ENCODE measurements at places on chromosomes 5 and 9.

- no peak for DNase-seq
Observed at GRCh38 chr5:668283-668995, 24.7 kb downstream of the TPPP start.

- no peak for DNase-seq
Observed at GRCh38 chr5:54655761-54656160, 138.2 kb downstream of the SNX18 start.

GRCh38 chr9:94798708-94799107 is 72.2 kb downstream of the AOPEP start:
- DNase-seq = no peak

DNA sequence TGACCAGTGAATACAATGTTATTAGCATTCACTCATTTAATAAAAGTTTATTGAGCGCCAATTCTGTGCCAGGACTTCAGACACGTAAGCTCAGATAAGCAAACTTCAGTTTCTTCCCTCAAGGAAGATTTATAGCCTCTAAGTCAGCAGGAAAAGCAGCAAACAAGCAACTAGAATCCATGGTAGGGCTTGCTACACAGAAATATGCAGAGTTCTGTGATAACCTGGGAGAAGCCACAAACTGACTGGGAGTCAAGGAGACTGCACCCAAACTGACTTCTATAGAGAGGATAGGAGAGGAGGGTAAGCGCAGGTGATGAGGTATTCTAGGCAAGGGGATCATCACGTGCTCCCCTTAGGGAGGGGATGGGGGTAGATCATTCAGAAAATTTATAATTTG is 1.4 kb upstream of the OGN start:
- DNase-seq = no peak

- DNase-seq = peak; percentile 75
Observed at GRCh38 chr5:170225326-170226128, 7.3 kb upstream of the C5orf58 start.

DNA sequence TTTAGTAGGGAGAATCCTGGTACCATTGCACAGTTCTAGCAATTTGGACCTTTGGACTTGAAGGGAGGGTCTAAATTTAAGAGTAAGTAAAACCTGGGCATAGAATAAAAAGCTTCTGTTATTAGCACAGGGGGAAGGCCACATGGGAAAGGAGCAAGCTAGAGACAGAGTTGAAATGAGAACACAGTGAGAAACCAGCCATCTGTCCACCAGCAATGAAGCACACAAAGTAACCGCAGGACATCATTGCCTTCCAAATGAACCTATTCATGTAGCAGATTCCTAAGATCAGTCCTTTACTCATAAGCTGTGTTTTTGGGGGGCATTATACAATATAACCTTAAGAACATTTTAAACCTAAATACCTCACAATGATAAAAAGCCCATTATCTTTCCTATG is 407.4 kb downstream of the HCN1 start:
- no peak for DNase-seq

DNA sequence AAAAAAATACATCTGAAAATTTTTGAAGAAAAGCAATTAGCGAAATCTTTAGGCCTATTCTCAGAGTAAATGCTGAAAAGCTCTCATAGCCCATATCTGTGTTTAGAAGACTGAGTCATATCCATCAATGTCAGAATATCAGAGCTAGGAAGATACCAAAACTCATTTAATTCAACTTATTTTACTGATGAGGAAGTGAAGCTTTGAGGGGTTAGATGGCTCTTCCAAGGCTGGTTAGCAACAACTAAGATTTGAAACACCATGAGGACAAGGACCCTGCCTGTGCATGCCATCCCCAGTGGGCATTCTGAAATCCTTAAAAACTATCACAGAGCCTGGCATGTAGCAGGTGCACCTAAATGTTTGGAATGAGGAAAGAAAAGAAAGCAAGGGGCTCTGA is 2.5 kb downstream of the FREM1 start:
- DNase-seq = no peak

GRCh38 chr9:109064963-109065702 is 51.8 kb upstream of the CTNNAL1 start:
- no peak for DNase-seq

GRCh38 chr5:129441096-129441495 is 19.0 kb upstream of the ADAMTS19 start:
- no peak for DNase-seq

- DNase-seq = no peak
Observed at GRCh38 chr9:136764301-136764891, at the start of gene LCN15. Gene LCN15, minus strand, starts transcription at chr9:136764518. Its CDS starts 30 bp downstream, at chr9:136764488.

GRCh38 chr9:99905833-99906402 is 536 bp upstream of the STX17 start:
- DNase-seq = no peak

DNA sequence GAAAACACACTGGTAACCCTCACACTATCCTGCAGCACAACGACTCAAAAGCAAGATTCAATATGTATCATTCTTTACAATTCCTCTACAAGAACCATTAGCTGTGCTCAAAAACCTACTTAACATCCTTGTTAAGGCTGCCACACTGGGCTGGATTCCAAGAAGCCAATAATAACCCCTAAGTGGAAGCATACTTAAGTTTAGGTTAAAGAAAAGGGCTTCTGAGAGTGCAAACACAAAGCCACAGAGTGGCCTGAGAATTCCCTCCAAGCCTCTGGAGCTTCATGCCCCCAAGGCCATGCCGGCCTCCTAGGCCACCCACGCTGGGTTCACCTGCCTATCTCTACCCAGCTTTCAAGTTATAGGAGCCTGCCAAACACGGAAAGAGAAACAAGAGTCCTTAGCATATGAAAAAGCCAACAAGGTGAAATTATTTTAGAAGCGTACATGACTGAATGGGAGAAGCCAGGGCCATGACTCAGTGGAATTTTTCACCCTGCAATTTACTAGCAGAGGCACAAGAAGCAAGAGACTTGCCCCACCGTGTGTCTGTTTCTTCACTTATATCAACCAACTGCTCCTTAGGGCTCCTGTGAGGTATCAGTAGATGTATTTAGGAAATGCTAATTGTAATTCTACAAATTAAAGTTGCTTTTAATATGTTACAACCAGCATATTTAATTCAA is 293.0 kb downstream of the SPOCK1 start:
- no peak for DNase-seq

DNA sequence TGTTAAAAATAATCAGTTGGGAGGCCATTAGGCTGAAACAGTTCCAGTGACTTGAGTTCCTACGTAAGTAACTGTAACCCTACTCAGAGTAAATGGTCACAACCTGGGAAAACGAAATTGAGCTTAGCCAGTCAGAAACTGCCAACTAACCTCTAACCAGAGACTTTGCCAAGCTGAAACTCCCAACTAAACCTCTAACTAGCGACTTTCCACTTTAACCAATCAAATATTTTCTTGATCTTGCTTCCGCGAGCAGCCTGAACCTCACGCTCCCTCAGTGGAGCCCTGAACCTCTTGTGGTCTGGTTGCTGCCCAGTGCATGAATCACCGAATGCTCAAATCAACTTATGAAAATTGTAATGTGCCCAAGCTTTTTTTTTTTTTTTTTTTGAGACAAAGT is 156.2 kb downstream of the MED10 start:
- DNase-seq = no peak

- no peak for DNase-seq
Observed at GRCh38 chr9:12963537-12963936, 188.7 kb downstream of the LURAP1L start.

- no peak for DNase-seq
Observed at GRCh38 chr5:86879086-86879485, 261.3 kb downstream of the COX7C start.

- peak; percentile 57 for DNase-seq
Observed at GRCh38 chr5:134026521-134027287, 21.9 kb upstream of the VDAC1 start.

- no peak for DNase-seq
Observed at GRCh38 chr5:132362086-132362485, 7.4 kb upstream of the SLC22A5 start.

- DNase-seq = no peak
Observed at GRCh38 chr5:139076111-139076510, 122.1 kb downstream of the SIL1 start.

- DNase-seq = no peak
Observed at GRCh38 chr5:123116058-123116457, 27.0 kb downstream of the PRDM6 start.

GRCh38 chr5:81247441-81247972 is 14.4 kb downstream of the CKMT2 start:
- DNase-seq = no peak

- DNase-seq = no peak
Observed at GRCh38 chr9:138044485-138045383, 167.2 kb downstream of the CACNA1B start.

DNA sequence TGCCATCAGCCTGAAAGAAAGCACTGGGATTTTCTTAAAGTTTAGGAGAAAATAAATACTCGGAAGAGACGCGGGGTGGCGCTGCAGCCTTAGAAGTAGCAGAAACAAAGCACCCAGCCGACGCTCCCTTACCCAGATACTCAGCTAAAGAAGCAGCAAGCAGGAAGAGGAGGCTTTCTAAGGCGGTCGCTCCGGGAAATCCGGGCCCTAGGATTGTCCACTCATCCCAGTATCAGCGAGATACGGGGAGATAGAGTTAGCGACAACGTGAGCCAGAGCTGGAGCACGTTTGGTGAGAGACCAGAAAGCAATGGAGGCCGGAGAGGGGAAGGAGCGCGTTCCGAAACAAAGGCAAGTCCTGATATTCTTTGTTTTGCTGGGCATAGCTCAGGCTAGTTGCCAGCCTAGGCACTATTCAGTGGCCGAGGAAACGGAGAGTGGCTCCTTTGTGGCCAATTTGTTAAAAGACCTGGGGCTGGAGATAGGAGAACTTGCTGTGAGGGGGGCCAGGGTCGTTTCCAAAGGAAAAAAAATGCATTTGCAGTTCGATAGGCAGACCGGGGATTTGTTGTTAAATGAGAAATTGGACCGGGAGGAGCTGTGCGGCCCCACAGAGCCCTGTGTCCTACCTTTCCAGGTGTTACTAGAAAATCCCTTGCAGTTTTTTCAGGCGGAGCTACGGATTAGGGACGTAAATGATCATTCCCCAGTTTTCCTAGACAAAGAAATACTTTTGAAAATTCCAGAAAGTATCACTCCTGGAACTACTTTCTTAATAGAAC is at the start of gene PCDHB2:
Gene PCDHB2 (plus strand): TSS at position 135 of the 782 bp plus-strand sequence. CDS start 176 bp downstream, at position 311.
- no peak for DNase-seq

DNA sequence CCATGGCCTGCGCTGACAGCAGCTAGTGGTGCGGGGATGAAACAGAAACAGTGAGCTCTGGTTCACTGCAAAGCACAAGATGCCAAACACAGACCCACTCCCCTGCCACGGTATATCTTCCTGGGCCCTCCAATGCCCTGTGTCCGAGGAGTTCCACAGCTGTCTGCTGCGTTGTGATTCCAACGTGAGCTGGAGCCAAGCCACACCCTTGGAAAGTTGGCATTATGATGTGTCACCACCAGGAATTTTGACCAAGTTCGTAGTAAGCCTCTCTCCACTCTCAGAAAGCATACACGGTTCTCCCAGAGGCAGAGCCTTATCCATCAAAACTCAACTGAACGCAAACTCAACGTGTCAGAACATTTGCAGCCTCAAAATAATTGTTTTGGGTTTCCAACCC is 55.6 kb downstream of the MACROH2A1 start:
- DNase-seq = no peak

- no peak for DNase-seq
Observed at GRCh38 chr5:173051746-173052145, 4.4 kb upstream of the CREBRF start.

GRCh38 chr5:127705120-127705892 is 2.1 kb downstream of the CCDC192 start:
- DNase-seq = no peak

DNA sequence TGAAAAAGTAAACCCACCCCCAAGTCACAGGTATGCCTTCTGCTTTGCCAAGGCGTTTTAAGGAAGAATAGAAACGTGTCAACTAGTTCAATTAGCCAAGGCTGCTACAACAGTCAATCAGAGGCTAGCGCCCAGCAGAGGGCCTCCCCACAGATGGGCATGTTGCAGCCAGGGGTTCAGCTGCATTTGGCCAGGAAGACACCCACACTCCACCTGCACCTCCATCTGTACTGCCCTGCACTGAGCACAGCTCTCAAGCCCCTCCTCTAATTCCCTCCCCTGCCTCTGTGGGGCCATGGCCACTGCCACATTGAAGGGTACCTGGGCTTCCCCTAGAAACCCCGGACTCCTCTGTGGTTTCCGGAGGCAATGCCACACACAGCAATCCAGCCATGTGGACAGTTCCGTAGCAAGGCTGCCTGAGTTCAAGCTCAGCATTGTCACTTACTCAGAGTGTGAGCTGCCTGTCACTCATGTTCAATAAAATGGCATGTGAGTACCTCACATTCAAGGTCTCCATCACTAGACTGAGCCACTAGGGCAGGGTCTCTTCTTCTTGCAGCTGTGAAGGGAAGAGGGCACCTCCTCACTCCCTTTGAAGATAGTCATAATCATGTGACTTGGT is 248.4 kb downstream of the IRX2 start:
- DNase-seq = no peak

DNA sequence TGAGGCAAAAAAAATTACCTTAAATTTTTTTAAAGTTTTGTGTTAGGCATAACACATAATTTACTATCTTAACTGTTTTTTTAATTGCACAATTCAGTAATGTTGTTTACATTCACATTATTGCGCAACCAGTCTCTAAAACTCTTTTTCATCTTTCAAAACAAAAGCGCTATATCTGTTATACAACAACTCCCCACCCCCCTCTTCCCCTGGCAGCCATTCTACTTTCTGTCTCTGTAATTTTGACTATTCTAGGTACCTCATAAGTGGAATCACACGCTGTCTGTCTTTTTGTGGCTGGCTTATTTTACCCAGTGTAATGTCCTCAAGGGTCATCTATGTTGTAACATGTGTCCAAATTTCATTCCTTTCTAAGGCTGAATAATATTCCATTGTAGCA is 241.5 kb upstream of the DMRT1 start:
- DNase-seq = no peak

DNA sequence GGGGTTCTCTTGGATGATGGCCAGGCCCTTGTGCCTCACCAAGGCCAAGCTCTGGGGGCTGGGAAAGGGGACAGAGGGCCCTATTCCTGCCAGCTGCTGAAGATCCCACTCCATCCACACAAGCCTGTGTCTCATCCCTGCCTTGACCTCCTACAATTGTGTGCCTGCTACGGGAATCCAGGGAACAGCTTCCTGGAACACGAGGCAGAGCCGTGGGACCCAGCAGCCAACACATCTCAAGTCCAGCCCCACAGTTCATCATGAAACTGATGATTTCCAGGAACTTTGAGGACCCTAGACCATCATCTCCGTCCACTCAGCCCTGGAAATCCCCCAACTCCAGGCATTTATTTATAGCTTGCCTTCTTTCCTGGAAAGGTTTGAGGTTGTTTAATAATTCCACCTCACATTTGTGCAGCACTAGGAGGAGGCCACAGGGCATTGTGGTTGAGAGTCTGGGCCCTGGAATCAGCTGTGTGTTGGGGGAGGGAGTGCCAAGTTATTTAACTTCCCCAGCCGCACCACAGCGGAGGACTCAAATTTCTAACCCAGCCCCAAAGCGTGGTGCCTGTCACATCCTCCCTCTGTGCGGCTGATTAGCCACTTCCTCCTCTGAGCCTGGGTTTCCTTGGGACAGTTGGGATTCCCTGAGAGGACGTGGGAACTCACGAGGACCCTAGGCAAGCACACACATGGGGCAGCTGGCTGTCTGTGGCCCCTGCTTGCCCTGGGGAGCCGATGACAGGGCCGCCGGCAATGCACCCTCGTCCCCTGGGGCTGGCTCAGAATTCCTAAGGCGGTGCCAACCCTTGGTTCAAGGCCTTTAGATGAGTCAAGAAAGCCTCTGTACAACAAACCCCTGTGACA is 58.2 kb upstream of the GGTA1 start:
- DNase-seq = no peak

- DNase-seq = peak; percentile 61
Observed at GRCh38 chr9:93577078-93577974, 942 bp downstream of the PHF2 start.

- no peak for DNase-seq
Observed at GRCh38 chr5:95959051-95959887, 2.4 kb downstream of the ELL2 start.
